Lung (tissue), 17 donors: ENCODE measurements at places on chromosomes 4 and X.
A peak's percentile ranks its signal among the peaks of the same experiment; 100 is the strongest.

DNA sequence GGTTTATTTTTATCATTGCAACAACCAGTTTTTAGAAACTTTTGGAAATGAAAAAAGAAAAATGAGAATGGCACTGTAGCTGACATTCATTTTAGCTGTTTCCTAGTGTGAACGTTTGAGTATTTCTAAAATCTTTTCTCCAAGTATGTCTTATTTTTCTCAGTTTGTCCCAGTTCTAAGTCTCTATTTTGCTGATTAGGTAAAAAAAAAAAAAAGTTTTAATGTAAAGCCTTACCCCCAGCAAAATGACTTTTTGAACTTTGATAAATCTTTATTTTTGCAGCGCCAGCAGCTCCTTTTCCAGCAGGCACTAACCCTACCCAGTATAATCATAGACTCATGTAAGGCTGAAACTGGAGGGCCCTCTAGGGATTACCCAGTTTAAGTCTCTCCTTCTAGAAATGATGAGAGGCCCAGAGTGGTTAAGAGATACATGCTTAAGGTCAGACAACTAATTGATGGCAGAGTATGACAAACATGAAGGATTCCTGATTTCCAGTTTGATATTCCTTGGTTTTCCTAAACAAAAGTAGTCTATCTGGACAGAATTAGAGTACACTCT, 84.3 kb upstream of the SLC4A4 start:
- DNase-seq: peak; percentile 26

DNA sequence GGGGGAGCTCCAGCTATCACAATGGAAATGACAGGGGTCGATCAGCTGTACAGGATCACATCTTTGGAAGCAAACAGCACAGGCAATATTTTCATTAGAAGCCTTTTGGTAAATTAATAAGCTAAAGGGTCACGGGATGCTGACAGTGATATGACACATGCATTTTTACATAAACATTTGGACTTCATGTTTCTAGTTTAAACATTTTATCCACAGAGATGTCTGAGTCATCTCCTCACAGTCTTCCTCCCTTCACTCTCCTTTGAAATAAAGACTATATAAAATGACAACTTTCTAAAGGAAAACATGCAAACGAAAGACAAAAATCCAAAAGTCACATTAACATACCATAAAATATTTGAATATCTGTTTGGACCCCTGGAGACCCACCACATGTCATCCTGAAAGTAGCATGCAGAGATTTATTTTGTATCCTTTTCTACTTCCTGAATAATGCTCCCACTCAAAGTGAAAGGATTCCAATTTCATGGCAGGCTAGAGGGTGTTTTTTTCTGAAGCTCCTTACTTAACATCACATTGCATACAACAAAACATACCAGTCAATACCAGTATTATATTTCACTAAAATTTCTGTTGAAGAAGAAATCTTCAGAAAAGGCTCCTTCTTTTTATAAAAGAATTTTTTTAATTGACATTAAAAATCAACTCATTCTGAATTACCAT, 200.1 kb upstream of the PPARGC1A start:
- no peak for DNase-seq

DNA sequence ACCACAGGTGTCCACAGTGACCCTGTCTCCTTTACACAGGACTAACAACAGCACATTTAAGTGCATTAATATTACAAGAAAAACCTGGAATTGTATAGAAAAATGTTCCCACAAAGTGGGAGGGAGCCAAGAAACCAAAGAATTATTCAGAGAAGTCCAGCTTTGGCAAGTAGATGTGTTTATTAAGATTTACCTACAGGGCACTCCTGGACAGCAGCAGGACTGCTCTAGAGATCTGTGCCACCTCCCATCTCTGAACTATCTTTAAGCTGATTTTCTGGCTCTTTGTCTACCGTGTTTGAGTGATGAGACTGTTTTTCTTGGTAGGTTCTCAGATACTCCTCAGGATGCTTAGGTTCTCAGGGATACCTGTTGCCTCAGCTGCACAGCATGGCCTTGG, 38.3 kb upstream of the HPSE start:
- DNase-seq: no peak

DNA sequence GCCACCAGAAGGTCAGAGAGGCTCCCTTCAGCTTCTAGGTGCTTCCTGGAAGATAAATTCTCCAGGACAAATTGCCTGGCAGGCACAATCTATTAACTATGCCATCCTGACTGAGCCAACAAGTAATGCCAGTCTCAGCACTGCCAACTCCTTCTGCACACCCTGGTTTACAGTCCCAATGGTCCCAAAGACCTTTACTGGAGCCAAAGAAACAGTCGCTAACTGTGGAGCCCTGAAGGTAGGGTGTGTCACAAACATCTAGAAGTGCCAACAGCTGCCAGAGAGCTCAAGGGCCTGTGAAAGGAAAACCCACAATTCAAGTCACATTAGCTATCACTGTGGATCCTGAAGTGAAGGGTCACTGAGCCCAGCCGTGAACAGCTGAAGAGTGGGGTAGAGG, 34.9 kb upstream of the CITED1 start:
- DNase-seq: no peak

GRCh38 chr4:98503676-98504075, 154.7 kb downstream of the TSPAN5 start:
- no peak for DNase-seq

DNA sequence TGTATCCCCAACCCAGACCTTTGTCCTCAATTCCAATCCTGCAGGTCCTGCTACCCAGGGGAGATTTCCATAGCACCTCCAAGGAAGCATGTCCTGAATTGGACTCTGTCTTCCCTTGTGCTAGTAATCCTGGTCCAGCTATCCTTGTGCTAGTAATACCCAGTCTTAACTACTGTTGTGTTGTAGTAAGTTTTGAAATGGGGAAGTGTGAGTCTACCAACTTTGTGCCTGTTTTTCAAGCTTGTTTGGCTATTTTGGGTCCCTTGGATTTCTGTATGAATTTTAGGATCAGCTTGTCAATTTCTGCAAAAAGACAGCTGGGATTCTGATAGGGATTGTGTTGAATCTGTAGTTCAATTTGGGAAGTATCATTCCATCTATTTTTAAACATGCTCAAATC, 51.4 kb downstream of the CD99L2 start:
- DNase-seq: no peak

DNA sequence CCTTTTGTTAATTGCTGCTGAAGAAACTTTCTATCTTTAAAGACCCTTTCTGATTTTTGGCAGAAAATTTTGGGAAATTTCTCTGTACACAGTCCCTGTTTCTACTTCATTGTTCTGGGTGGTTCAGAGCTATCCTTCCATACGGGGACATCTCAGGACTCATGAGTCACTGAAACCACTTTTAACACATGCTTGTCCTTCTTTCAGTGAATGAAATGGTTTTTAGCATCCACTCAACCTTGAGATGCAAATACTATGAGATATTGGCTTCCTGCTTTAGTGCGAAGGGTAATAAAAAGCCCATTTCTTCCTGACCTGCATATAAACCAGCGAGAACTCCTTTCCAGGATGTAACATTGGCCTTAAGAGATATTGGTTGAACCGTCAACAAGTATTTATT, 158.0 kb downstream of the REPS2 start:
- DNase-seq: no peak

- peak; percentile 55 for DNase-seq
Measured at GRCh38 chr4:133483600-133484246, 334.6 kb downstream of the PCDH10 start.

DNA sequence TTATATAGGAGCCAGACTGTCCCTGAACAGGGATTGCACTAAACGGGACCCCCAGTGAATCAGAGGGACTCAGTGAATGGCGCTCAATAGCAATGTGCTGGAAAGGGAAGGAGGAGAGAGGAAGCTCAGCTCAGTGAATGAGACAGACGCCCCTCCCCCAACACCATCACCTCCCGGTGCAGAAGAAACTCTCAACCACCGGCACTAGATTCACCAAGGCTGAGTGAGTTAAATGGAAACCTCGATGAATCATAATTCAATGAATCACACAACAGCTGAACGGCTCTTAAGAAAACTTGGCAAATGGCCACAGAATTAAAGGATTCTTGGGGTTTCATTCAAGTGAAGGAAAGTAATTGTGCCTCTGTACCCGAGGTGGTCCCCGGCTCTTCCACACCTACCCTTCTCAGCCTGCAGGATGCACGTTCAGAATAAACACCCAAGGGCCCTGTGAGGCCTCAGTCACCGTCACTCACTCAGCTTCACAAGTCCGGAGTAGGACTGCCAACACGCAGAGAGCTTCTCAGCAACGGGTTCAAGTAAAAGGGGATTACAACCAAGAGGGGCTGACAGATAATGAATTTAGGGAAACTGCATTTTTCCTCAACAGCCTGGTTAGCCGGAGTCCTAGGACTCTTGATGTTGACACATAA, 29.3 kb downstream of the CRMP1 start:
- no peak for DNase-seq

DNA sequence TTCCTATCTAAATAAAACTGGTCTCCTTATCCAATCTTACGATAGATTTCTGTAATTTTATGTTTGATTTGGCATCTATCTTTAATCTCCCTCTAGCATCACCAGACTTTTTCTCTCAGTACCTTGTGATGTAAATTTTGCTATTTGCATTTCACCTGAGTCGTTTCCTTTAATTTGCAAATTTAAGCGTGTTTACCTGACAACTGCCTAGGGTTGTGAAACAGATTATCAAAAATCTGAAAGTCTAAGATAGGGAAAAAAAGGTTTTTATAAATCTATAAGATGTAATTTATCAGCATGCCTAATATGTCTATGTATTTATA, 39.4 kb upstream of the TMPRSS11E start:
- DNase-seq: no peak

DNA sequence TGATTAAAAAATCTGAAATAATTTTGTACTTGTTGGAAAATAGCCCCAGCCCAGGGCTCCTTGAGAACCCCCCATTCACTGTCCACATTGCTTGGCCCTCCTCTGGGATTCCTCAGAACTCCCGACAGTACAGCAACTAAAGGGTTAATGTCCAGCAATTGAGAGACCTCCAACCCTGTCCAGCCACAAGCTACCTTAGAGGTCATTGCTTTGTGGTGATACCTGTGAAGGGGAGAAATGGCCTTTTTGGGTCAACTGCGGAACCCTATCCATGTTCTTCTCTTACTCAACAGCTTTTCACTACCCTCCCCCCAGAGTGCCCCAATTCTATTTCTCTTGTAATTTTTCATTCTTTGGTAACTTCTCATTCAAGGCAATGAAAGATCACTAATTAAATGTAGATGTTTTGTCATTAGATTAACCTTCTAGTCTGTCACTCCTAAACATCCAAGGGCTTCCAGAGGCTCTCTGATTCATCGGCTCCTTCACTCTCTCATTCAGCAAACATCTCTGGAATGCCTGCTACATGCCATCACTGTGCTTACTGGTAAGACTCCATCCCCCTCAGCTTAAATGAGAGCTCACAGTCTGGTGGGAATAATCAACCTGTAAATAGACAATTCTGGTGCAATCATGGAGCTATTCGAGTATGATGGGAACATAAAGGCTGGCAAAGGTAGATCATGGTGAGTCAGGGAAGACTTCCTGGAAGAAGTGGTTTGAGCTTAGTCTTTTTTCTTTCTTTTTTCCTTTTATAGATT, 241.4 kb upstream of the PGRMC2 start:
- DNase-seq: no peak

GRCh38 chr4:15410750-15411149, 17.1 kb upstream of the C1QTNF7 start:
- DNase-seq: peak; percentile 94

- no peak for DNase-seq
Measured at GRCh38 chr4:140308366-140309123, 64.9 kb upstream of the SCOC start.

GRCh38 chrX:46912098-46912602, at the start of gene JADE3:
Gene JADE3 (plus strand): TSS chrX:46912421. CDS start chrX:46984895, 72,474 bp downstream.
- DNase-seq: peak; percentile 83
